ENCODE measurements at places on chromosomes 12 and 14.

DNA sequence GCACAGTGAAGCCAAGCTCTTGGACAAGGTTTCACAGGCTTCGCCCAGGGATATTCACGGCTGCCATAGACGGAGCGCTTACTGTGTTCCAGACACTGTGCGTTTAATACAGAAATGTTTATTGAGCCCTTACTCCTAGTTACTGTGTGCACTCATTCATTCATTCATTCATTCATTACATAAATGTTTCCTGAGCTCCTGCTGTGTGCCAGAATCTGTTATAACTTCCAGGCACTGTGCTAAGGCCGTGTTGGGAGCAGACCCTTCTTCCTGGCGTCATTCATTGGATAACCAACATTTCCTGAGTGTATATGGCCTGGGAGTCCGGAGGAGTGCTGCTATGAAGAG, 760 bp upstream of the MED13L start:
- no peak for DNase-seq

GRCh38 chr12:69059465-69060457, 126.8 kb upstream of the CPM start:
- DNase-seq, result no peak

- no peak for DNase-seq
Measured at GRCh38 chr12:7612851-7613250, 52.9 kb downstream of the APOBEC1 start.

- DNase-seq, result peak; percentile 10
Measured at GRCh38 chr14:32252030-32252670, 49.1 kb upstream of the RNU6-8 start.

- DNase-seq, result no peak
Measured at GRCh38 chr14:21672116-21672515, 1.5 kb downstream of the OR4E1 start.
